ENCODE measurements at places on chromosomes 3 and 15. TPM values are rescaled to one million over a fixed set of nuclear protein-coding genes. Genes with fewer than 3 reads are reported as not detected.

The CCDC39 gene
- 0.54 TPM for total RNA-seq

The MESP1 gene
- 2.1 TPM for total RNA-seq

The RBMS3 gene
- 53.4 TPM for total RNA-seq

DNA sequence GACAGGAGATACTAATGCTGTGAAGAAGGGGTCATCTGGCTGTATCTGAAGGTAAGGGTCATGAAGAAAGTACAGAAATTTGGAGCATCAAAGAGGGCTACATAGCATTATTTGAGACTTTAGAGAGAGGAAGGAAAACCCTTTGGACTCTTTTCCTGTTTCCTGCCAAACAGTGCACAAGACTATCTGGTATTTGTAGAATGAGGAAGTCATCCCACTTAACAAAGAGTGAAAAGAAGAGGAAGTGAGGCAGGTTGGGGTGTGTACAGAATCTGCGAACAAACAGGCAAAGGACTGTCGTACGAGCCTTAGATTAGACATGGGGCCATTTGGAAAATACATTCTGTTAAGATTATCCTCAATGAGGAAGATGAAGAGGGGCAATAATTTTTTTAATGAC, 546.8 kb upstream of the EPHA6 start:
- no peak for DNase-seq

GRCh38 chr3:38332201-38332600, 14.4 kb upstream of the XYLB start:
- DNase-seq: no peak

GRCh38 chr15:65032801-65033537, 3.5 kb upstream of the MTFMT start:
- peak; percentile 47 for DNase-seq

DNA sequence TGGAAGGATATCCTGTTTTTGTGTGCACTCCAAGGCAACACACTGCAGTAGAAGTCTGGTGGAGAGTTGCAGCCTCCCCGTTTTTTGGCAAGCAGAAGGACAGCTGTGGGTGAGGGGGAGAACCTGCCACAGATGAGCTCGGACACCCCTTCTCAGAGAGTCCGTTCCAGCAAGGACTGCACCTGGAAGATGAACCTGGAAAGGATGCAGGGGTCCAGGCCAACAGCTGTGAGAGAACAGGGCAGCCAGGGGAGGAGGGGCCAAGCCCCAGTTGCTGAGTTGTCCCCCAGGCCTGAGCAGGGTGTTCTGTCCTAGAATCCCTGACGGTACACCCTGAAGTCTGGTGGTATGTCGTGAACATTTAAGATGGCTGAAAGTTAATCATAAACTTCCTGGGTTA, 30.2 kb downstream of the ZXDC start:
- no peak for DNase-seq

GRCh38 chr3:63061449-63061848, 186.2 kb upstream of the CADPS start:
- no peak for DNase-seq

GRCh38 chr3:123376451-123377242, 72.2 kb downstream of the ADCY5 start:
- no peak for DNase-seq

DNA sequence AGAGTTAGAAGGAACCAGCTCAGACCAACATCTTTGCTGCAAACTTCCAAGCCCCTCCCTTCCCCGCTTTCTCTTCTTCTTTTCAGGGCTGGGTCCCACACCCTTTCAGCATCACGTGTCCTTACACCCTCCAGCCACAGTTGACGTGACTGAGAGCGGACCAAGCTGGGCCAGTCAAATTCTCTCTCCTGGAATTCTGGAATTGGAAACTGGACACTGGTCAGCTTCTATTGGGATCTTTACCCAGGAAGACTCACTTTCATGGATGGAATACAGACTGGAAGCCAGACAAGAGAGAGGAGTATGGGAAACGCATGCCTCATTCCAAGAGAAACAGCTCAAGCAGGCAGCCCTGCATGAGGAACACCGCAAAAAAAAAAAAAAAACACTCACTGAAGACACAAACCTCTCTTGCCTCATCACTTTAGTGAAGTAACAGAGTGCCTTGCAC, 12.4 kb upstream of the TPM1 start:
- no peak for DNase-seq

The TMCO5A gene
- not detected for total RNA-seq

Data from cerebellum (tissue), 4 donors.